Ascending aorta (tissue), 2 donors: ENCODE measurements at places on chromosomes 3 and 15. TPM values are rescaled to one million over a fixed set of nuclear protein-coding genes. Genes with fewer than 3 reads are reported as not detected.

Gene TUSC7
- not detected for total RNA-seq

Gene C3orf20
- not detected for total RNA-seq

Gene SERPINI2
- total RNA-seq, result not detected

GRCh38 chr3:142272200-142272891, 47.0 kb upstream of the GK5 start:
- H3K4me1 ChIP-seq, result peaks cover 5% of the 10 kb centered on the region
- H3K4me3 ChIP-seq, result no peak overlapping the region
- no peak for DNase-seq
- no peak overlapping the region for H3K27ac ChIP-seq
- no peaks in the 10 kb centered on the region for H3K36me3 ChIP-seq

- H3K27me3 ChIP-seq, result no peaks in the 10 kb centered on the region
- H3K4me3 ChIP-seq, result no peak overlapping the region
- no peaks in the 10 kb centered on the region for H3K36me3 ChIP-seq
- no peak overlapping the region for H3K27ac ChIP-seq
- H3K4me1 ChIP-seq, result no peaks in the 10 kb centered on the region
Measured at GRCh38 chr15:64180235-64180824, 17.5 kb upstream of the PPIB start.

DNA sequence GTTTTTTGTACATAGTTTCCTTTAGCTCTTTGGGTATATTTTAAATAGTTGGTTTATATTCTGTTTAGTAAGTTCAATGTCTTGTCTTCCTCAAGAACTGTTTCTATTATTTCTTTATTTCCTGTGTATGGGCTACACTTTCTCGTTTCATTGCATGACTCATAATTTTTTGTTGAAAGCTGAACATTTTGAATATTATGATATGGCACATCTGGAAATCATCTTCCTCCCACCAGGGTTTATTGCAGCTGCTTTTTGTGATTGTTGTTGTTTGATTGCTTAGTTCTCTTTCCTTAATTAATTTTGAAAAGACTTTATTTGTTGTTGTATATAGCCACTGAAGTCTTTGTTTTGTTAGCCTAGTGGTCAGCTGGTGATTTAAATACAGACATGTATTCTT, 43.8 kb downstream of the LSM3 start:
- H3K4me1 ChIP-seq, result no peaks in the 10 kb centered on the region
- no peak overlapping the region for H3K27ac ChIP-seq
- DNase-seq, result no peak
- H3K4me3 ChIP-seq, result no peak overlapping the region
- no peaks in the 10 kb centered on the region for H3K36me3 ChIP-seq

GRCh38 chr15:71414853-71415252, 299.6 kb downstream of the THSD4 start:
- H3K4me1 ChIP-seq, result peaks cover 42% of the 10 kb centered on the region
- no peak overlapping the region for H3K4me3 ChIP-seq
- no peaks in the 10 kb centered on the region for H3K36me3 ChIP-seq
- no peak for DNase-seq

DNA sequence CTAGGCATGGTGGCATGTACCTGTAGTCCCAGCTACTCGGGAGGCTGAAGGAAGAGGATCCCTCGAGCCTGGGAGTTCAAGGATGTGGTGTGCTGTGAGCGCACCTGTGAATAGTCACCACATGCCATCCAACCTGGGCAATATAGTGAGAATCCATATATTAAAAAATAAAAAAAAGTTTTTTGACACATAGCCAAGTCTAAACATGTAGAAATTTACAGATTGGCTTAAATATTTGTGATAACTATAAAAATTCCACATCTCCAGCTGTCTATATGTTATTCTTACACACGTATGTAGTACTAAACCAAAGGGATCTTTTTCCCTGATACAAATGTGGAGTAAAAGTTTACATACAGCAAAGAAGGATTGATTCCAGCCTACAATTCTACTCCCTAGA, 119.7 kb downstream of the CNTN4 start:
- no peaks in the 10 kb centered on the region for H3K4me1 ChIP-seq
- H3K27me3 ChIP-seq, result no peaks in the 10 kb centered on the region
- no peak overlapping the region for H3K4me3 ChIP-seq
- no peak for DNase-seq
- no peak overlapping the region for H3K27ac ChIP-seq

DNA sequence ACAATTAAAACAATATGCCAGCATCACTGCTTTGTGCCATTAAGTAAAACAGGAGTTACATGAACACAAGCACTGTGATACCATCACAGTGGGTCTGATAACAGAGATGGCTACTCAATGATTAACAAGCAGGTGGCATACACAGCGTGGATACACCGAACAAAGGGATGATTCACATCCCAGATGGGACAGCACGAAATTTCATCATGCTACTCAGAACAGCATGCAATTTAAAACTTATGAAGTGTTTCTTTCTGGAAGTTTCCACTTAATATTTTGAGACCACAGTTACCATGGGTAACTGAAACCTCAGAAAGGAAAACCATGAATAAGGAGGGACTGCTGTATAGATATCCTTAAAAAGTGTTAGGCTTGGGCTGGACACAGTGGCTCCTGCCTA, 44.5 kb downstream of the SLC24A1 start:
- H3K36me3 ChIP-seq, result peaks cover 79% of the 10 kb centered on the region
- DNase-seq, result no peak
- no peak overlapping the region for H3K4me3 ChIP-seq
- no peaks in the 10 kb centered on the region for H3K27me3 ChIP-seq
- no peak overlapping the region for H3K27ac ChIP-seq

DNA sequence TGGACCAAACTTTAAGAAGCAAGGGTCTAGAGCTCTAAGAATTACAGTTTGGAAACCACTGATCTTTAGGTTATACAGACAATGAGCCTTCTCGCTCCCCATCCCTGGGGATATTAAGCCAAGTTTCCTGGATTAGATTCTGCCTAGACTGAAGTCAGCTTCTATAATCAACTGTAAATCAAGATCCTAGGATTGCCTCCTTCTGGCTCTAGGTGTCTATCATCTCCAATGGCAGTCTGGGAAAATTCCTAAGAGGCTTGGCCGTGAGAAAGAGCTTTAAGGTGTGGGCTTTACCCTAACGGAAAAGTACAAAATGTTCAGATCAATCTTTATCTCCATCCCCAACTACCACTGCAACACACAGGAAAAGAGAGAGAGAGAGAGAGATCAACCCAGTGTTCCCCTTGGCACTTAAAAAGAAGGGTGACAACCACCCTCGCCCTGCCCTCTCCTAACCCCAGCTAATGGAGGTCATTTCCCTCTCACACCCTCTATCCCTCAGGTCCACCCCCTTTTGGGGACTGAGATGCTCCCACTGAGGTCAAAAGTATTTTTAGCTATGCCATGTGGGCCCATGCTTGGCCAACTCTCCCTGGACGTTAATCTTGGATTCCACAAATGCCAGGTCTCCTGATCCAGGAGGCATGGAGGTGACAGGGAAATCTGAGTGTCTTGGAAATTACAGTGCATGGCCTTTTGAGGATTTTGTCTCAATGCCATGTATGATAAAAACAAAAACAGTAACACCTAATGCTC, 202.8 kb upstream of the BCL6 start:
- H3K27ac ChIP-seq, result no peak overlapping the region
- H3K36me3 ChIP-seq, result no peaks in the 10 kb centered on the region
- H3K4me3 ChIP-seq, result no peak overlapping the region
- no peaks in the 10 kb centered on the region for H3K4me1 ChIP-seq
- DNase-seq, result no peak

- H3K36me3 ChIP-seq, result no peaks in the 10 kb centered on the region
- H3K27ac ChIP-seq, result no peak overlapping the region
- no peaks in the 10 kb centered on the region for H3K27me3 ChIP-seq
- no peaks in the 10 kb centered on the region for H3K4me1 ChIP-seq
- DNase-seq, result no peak
- H3K4me3 ChIP-seq, result no peak overlapping the region
Measured at GRCh38 chr15:58355973-58356372, 75.8 kb upstream of the LIPC start.
